ENCODE measurements at places on chromosomes 1 and 21.

DNA sequence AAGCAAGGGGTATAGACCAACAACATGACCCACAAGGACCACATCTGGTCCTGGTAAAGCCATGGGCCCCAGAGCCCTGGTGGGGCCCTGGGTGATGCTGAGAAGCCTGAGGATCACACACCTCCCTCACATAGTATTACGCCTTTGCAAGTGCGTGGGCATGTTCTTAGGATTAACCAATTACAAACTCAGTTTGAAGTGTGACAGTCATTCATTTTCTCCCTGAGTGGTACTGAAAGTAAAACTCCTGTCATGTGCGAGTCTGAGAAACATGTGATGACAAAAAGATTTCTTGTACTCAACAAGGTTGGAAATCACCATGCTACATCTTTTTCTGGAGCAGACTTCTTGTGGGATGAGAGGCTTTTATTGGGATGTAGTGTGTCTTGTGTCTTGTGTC is 315.3 kb upstream of the DUSP10 start:
- no peak for DNase-seq

GRCh38 chr1:177067752-177068410 is 96.6 kb downstream of the ASTN1 start:
- no peak for DNase-seq

- no peak for DNase-seq
These were observed 8.6 kb upstream of the CNIH3 start for GRCh38 chr1:224607188-224608148.

DNA sequence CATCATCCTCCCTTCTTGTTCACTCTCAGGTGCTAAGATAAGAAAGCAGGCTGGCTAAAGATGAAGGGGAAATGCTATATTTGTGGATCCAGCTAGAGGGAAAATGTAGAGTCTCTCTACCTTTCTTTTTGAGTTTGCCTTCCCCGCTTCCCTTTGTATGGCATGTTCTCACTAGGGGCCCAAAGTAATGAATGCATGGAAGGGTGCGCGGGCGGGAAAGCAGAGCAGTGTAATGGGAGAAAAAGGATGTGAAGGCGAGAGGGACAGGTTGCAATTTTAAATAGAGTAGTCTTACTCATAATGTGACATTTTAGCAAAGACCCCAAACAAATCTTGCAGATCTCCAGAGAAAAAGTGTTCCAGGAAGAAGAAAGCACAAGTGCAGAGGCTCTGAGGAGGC is 105.1 kb upstream of the ATP1B1 start:
- DNase-seq = no peak

GRCh38 chr1:228980232-228980937 is 245.1 kb downstream of the RHOU start:
- DNase-seq = no peak

- no peak for DNase-seq
These were observed 20.5 kb upstream of the THRAP3 start for GRCh38 chr1:36203554-36204346.

- DNase-seq = peak; percentile 49
These were observed 77.5 kb downstream of the SLC45A1 start for GRCh38 chr1:8395433-8395866.

- DNase-seq = peak; percentile 47
These were observed 52.7 kb downstream of the PKN2 start for GRCh38 chr1:88736633-88737248.

DNA sequence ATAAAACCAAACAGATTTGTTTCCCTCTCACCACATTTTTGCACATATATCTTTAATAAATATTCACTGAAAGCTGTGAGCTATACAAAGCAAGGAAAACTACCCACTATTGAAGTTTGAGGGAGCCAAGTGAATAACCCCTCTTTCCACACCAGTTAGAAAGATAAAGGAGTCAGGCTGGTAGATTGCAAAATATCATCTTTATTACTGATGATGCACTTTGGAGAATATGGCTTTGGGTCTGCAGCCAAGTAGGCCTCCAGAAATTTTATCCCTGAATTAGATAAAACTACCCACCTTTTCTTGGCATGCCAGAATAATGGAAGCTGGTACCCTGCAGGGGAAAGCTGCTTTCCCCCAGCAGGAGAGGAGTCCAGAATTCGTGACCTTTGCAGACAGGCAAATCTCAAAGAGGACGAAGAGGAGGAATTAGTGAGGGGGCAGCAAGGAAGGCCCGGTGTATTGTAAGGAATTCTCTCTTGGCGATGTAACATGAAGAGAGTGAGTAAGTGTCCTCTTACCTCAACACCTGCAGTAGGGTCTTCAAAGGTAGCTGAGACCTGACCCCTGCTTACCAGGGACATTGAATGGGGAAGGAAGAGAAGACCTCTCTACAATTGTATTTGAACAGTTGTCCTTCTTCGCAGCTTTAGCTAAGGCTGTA is 84.7 kb downstream of the LRRC8D start:
- no peak for DNase-seq

DNA sequence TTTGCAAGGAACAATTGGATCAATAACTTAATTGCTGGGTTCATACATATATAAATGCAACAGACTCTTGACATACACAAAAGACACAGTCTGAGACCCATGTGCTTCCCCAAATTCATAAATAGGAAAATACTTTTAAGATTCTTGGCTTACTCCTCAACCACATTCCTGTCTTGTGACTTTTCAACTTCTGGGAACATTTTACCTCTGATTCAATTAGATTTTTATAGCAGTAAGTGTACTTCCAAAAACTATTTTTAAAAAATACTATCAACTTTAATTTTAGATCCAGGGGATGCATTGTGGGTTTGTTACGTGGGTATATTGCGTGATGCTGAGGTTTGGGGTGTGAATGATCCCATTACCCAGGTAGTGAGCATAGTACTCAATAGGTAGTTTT is 406.7 kb downstream of the RPS6KC1 start:
- no peak for DNase-seq

GRCh38 chr1:24427545-24427862 is 11.9 kb downstream of the NIPAL3 start:
- no peak for DNase-seq

DNA sequence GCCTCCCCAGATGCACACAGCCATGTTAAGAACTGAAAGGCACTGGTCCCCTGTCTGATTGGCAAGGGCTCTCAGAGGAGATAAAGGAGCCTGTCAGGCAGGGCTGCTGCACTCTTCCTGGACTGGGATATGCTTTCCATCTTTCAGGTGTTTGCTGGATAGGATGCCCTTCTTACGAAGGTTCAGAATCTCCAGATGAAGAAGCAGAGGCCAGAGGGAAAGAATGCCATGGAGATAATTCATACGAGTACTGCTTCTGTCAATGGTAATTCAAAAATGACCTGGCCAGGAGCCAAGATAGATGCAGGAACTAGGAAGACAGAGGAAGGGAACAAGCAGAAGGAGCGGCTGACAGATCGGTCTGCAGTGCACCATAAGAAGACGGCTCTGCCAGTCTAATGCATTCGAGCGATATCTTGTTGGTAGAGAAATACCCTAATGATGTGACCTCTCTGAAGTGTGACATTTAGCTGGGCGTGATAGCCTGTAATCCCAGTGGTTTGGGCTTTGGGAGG is 16.6 kb upstream of the ATP2B4 start:
- no peak for DNase-seq

GRCh38 chr1:56080123-56080522 is 499.2 kb downstream of the PLPP3 start:
- no peak for DNase-seq

- DNase-seq = no peak
These were observed 15.2 kb downstream of the SLC27A3 start for GRCh38 chr1:153790313-153790965.

GRCh38 chr1:211589782-211590721 is 11.1 kb upstream of the SLC30A1 start:
- DNase-seq = no peak

- DNase-seq = no peak
These were observed 271.3 kb upstream of the PRMT6 start for GRCh38 chr1:106785176-106785575.

DNA sequence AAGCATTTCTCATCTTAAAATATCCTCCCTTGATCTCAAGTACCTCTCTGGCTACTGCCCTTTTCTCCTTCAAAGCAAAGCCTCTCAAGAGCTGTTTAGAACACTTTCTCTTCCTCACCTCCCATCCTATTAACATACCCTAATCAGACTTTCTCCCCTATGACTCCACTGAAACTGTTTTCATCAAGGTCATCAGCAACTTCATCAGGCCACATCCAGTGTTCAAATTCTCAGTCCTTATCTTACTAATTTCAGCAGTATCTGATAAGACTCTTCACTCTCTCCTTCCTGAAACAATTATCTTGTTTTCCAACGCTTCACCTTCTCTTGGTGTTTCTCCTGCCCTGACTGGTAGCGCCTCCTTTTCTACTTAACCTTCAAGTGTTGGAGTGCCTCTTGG is 1.5 kb upstream of the RAP1A start:
- no peak for DNase-seq

- DNase-seq = no peak
These were observed 55.3 kb downstream of the GNB1 start for GRCh38 chr1:1835546-1835945.

- no peak for DNase-seq
These were observed 810 bp upstream of the HLX start for GRCh38 chr1:220878191-220879075.

DNA sequence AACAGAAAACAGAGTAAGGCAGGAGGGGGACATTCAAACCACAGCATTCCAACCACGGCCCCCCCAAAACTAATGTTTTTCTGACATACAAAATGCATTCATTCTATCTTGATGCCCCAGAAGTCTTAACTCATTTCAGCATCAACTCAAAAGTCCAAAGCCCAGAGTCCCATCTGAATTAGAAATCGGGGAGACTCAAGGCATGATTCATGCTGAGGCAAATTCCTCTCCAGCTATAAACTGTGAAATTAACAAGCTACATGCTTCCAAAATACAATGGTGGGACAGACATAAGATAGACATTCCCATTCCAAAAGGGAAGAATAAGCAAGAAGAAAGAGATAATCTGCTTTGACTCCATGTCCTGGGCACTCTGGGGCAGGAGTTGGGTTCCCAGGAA is 73.9 kb downstream of the KCNJ15 start:
- no peak for DNase-seq

- no peak for DNase-seq
These were observed 127.5 kb downstream of the RNF220 start for GRCh38 chr1:44532567-44532944.

DNA sequence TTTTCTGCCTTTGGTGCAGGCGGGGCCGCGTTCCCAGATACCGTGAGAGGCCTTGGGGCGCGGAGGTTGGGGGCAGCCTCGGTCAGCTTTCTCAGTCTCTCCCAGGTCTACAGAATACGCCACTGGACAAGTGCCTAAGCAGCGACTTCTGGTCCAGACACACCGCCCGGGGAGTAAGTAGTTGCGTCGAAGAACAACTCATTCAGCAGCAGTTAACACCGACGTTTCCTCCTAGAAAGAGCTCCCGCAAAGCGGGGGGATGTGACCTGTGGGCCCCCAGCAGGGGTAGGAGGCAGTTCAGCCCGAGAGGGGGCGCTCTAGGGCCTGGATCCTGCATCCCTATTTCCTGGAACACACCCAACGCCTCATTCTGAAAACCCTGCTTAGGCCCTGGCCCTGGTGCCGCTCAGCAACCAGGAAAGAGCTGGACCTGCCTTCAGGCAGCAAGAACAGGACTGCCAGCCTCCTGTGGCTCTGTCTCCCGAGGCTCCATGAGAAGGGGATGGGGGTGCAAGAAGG is 6.5 kb upstream of the BARHL2 start:
- no peak for DNase-seq

DNA sequence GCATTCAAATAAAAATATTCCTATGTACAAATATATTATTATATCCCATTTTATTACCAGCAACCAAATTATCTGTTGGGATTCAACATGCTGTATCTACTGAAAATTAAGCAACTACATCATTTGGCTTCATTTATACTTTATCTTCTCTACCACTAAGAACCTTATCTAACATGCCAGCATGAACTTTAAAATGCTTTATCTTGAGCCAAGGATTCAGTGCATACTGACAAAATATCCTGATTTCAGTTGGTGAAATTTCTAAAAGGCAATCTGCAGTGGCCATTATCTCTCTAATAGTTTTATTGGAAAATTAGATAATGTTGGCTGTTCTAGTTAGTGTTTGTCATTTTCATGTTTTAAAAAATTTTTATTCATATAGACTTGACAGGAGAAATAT is 1149.9 kb downstream of the KCNT2 start:
- DNase-seq = no peak

DNA sequence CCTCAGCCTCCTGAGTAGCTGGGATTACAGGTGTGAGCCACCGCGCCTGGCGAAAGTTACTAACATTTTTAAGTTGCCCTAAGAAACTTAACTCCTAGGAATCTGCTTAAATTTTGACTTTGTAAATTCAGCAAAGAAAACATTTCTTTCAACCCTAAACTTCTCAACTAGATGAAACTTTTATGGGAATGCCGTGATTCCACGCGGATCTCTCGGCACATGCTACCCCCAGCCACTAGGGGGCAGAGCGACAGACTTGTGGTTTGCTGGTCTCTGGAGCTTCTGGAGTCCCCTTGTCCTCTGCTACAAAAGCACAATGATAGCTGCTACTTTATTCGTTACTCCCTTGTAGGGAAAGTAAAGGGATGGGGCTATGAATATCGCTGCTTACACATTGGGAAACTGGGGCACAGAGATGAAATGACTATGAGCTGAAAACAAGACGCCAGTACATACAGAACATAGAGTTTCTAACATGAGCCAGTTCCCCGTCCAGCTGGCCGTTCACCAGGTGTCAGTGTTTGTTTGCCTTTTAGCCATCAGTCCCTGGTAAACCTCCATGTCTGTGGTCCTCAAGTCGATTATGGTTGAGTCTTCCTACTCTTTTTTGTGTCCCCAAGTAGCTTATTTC is 114.7 kb downstream of the PBX1 start:
- DNase-seq = no peak

DNA sequence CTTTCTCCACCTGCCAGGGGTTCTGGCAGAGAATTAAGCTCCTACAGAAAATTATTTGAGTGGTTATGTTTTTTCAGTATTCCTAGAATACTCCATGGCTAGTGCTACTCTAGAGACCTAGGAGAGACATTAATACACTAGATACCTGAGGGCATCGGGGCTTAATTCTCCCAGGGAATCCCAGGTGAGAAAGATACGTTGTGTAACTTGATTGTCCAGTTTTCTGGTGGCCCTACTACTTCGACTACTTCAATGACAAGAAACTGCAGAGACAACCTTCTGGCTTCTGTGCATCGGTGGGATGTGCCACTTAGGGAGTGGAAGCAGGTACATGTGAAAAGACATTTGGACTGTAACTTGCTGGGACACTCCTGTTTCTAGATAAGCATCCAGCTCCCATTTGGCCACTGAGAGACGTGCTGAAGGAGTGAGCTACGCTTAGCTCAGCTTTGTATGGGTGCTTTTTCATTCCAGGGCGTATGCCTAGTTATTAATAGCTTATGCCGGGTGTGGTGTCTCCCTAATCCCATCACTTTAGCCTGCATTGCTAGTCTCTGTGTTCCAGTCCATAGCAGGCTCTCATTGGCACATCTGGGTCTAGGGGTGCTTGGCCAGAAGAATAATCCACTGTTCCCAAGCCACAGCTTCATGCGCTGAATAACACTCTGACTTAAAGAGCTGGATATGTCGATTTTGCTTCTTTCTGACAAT is 300.7 kb downstream of the SIPA1L2 start:
- DNase-seq = no peak

- DNase-seq = no peak
These were observed 87.4 kb downstream of the ADGRL4 start for GRCh38 chr1:78919150-78919549.

- DNase-seq = no peak
These were observed 3.1 kb upstream of the DOCK7 start for GRCh38 chr1:62691062-62691844.
